ENCODE measurements at places on chromosomes 2 and 18.

DNA sequence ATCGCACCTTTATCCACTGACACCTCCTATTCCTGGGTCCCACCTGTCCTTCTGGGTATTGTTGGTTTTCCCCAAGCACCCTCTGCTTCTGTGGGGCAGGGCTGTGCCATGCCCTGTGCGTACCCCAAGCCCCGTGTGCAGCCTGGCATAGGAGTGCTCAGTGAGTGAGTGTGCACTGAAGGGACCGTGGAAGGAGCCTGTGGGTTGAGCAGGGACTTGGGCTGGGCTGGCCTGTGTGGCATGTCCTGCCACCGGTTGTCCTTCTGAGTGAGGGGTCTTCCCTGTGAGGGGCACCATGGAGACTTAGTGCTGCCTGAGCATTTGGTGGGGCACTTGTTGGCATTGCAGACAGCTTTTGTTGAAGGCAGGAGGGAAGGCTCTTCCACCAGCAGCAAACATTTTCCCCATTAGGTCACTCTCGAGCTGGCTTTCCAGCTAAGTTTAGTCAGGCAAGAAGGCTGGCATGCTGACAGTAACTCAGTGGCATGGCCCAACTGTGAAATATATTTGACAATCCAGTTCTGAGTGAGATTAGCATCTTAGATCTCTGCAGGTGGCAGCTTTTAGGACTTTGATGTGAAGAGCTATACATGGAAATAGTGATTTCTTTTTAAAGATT, 64.7 kb downstream of the LPIN1 start:
- no peak for DNase-seq

- DNase-seq, result no peak
These were observed 849.9 kb downstream of the DCDC2C start for GRCh38 chr2:4553241-4553640.

DNA sequence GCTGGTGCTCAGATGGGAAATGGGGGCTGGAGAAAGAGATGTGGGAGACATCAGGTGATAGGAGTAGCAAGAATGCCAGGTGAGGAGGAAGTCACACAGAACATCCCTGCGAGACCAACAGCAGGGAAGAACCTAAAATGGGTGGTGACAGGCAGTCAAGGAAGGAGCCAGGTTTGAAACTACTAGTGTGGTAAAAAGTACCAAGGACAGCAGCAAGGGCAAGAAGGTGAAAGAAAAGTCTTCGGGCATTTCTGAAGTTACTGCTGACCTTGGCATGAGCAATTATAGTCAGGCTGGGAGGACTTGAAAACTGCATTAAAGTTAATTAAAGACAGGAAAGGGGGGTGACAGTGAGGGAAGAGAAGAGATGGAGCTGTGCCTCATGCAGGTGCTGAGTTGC, 410.4 kb downstream of the RAD51AP2 start:
- no peak for DNase-seq

DNA sequence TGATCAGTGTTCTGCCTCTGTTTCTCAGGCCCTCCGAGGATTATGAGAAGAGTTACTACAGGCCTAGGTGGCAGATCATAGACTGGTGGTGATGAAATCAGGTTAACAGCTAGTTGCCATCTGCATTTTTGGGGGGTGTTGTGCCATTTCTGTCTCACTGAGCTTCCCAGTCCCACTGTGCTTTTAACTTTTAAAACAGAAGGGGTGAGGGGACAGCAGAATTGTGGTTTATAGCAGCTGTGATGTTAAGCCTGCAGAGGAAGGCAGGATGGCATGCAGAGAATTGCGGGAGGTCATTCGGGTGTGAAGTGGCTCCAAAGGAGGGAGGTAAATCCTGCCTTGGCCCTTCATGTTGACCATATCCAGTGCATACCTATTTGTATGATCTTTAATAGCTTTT, 5.0 kb downstream of the CAB39 start:
- DNase-seq, result no peak

- DNase-seq, result peak; percentile 23
These were observed 301.8 kb downstream of the NBAS start for GRCh38 chr2:15259356-15259756.

DNA sequence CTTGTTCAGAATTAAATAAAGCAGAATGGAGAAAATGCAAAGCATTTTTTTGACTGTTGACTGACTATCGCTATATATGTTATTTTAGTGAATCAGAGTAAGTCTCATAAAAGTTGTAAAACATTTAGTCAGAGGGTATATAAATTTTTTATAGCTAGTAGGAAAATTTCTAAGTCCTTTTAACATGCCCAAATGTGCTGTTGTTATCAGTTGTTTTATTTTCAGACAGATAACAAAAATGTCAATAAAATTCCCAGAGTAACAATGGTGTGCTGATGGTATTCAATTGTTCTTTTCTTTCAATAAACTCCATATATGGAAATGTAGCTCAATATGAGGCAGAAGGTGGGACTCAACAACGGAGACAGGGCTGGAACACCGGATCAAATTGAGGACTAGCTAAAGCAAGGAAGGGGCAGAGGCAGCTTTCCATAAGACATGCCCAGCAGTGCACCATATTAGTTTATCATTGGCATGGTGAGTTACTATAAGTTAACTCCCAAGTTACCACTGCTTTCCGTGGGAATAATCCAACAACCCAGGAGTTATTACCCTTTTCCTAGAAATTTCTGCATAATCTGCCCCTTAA, 26.6 kb downstream of the GULP1 start:
- no peak for DNase-seq

DNA sequence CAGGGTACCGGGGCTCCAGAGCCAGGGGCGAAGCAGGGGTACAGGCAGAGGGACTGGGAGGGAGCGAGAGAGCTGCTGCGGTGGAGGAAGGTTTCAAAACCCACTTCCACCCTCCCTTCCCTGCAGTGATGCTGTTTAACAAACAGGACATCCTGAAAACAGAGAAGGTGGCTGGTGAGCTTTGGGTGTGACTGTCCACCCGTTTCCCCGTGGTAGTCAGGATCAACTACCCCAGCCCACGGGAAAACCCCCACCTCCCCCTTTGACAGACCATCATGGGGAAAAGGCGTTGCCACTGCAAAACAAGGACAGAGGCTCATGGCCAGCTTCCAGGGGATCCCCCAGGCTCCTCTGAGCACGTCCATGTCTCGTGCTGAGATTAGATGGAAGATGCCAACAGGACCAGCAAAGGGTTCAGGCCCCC, 12.9 kb downstream of the TMEM185B start:
- DNase-seq, result no peak

- DNase-seq, result peak; percentile 37
These were observed at the start of gene KRTCAP3 for GRCh38 chr2:27441958-27442919. Gene KRTCAP3, plus strand, starts transcription at chr2:27442381. Its CDS starts 32 bp downstream, at chr2:27442413.

- no peak for DNase-seq
These were observed 33.5 kb upstream of the MAP4K3 start for GRCh38 chr2:39470580-39470979.

DNA sequence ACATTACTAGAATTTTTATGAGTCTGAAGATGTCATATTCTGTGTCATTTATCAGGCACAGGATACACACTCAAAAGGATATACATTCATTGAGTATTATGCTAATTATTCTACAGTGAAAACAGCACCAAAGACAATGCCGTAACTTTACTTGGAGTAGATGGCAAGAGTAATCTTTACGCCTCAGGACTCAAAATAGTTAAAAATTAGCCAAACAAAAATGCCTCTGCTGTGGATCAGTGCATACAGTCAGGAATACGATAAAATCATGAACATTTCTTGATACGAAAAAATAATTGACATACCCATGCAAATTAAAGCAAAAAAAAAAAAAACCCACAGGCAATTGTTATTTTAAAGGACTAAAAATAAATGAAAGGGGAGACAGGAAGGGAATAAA, 129.7 kb downstream of the NETO1 start:
- no peak for DNase-seq

- no peak for DNase-seq
These were observed 3.2 kb downstream of the YPEL5 start for GRCh38 chr2:30149976-30150375.

DNA sequence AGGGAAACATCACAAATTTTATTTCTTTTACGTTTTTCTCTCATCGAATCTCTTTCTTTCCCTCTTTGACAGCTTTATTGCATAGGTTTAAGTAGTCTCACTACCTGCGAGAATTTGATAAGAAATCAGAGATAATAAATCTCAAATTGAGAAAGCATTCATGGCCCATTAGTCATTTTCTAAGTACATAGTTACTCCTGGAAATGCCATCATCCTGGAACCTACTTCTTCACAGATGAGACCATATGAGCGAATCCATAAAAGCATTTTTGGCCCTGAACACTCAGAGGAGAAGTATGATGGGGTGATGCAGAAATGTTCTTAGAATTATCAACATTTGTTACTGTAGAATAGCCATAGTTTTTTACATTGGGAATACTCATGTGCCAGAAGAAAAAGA, 138.0 kb upstream of the ARHGAP28 start:
- DNase-seq, result no peak

DNA sequence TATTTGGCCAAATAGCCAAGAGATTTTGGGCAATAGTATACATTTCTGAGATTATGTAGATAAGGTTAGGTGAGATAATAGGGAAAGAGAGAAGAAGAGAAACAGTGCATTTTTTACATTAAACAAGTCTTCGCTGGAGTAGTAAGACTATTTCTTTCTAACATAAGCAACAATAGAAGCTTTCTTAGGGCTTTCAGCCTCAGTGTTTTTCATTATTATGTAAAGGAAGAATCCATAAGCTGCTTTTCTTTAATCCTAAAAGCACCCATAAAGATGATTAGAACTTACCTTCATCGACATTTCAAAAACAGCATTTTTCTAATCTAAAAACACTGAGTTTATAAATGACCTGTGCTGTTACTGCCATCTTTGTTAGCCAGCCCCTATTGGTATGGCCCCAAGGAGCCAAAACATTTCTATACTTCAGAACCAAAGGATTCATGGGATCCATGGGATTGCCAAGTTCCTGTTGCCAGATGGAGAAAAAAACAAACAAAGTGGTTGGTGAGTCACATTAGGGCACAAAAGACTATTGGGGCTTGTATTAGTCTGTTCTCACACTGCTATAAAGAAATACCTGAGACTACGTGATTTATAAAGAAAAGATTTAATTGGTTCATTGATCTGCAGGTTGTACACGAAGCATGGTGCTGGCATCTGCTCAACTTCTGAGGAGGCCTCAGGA, 88.2 kb downstream of the SCG2 start:
- DNase-seq, result no peak
